ENCODE measurements at places on chromosomes 7 and 10.

- no peak for DNase-seq
These were observed 9.7 kb upstream of the ZNF273 start for GRCh38 chr7:64893401-64893800.

GRCh38 chr7:116738378-116738777 is 66.4 kb downstream of the MET start:
- no peak for DNase-seq

- peak; percentile 39 for DNase-seq
These were observed 254.8 kb downstream of the PHF14 start for GRCh38 chr7:11228515-11228914.

DNA sequence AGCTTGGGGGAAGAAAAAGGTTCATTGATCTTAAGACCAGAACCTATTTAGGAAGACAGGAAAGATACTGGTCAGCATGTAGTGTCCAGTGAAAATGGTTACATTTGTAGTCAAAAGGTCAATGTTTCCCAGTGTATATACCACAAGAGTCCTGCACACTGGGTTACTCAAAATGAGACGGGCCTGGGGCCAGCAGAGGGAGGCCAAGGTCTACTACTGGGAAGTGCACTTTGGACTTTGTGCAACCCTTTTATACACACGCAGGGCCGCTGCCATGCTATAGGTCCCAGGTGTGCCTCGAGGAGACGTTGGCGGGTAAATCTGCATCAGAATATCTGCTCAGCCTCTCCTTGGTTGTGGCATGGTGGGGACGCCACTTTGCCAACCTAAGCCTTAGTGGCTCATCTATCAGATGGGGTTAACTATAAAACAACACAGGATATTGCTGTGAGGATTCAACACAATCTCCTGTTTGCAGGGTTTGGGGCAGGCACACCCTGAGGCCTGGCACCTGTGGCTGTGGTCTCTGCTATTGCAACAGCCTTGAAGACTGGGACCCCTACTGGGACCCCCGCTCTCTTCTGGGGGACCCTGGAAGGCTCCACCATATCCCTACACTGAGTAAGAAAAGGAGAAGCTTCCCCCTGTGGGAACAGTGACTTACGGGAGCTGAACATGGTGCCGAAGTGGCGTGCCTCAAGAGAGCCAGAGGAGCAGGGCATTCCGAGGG is 19.7 kb downstream of the CLRN3 start:
- no peak for DNase-seq

- DNase-seq: no peak
These were observed 23.1 kb downstream of the MDFIC start for GRCh38 chr7:114944745-114945625.

DNA sequence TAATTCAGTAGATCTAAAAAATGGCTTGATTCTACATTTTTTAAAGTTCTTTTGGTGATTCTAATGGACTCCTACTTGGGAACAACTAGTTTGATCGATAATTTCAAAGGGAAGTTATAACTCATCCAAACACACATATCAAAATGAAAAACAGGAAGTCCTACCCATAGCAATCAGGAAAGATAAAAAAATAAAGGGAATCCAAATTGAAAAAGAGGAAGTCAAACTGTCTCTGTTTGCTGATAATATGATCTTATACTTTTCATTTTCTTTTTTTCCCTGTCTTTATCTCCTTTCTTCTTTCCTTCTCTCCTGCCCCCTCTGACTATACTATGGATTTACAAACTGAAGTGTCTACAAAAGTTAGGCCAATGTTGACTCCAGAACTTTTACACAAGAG is 118.8 kb downstream of the IQUB start:
- DNase-seq: no peak

- DNase-seq: no peak
These were observed 46.9 kb downstream of the CUZD1 start for GRCh38 chr10:122798704-122799231.

GRCh38 chr7:134193240-134193639 is 66.1 kb downstream of the LRGUK start:
- DNase-seq: no peak

- DNase-seq: no peak
These were observed 16.0 kb downstream of the BMPER start for GRCh38 chr7:33921216-33921938.

- DNase-seq: no peak
These were observed 3.0 kb downstream of the BUB3 start for GRCh38 chr10:123157210-123157609.

GRCh38 chr10:102508506-102508905 is 4.7 kb downstream of the SUFU start:
- DNase-seq: no peak

GRCh38 chr10:15189133-15189885 is 20.8 kb upstream of the NMT2 start:
- no peak for DNase-seq

DNA sequence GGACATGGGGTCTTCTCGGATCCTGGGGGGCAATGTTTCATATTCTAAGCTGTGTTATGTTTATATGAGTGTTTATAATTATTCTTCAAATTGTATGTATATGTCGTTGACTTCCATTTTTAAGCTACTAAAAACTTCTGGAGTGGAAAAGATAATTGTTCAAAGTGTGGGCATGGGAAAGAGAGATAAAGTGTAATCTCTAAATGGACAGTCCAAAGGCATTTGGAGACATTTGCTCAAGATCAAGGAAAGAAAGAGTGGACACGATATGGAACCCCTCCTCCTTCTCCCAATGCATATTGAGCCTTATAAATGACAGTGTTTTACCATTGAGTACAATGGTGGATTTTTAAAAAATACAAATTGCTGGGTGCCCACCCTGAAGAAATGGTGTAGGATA is 81.1 kb downstream of the SDHAF3 start:
- no peak for DNase-seq

DNA sequence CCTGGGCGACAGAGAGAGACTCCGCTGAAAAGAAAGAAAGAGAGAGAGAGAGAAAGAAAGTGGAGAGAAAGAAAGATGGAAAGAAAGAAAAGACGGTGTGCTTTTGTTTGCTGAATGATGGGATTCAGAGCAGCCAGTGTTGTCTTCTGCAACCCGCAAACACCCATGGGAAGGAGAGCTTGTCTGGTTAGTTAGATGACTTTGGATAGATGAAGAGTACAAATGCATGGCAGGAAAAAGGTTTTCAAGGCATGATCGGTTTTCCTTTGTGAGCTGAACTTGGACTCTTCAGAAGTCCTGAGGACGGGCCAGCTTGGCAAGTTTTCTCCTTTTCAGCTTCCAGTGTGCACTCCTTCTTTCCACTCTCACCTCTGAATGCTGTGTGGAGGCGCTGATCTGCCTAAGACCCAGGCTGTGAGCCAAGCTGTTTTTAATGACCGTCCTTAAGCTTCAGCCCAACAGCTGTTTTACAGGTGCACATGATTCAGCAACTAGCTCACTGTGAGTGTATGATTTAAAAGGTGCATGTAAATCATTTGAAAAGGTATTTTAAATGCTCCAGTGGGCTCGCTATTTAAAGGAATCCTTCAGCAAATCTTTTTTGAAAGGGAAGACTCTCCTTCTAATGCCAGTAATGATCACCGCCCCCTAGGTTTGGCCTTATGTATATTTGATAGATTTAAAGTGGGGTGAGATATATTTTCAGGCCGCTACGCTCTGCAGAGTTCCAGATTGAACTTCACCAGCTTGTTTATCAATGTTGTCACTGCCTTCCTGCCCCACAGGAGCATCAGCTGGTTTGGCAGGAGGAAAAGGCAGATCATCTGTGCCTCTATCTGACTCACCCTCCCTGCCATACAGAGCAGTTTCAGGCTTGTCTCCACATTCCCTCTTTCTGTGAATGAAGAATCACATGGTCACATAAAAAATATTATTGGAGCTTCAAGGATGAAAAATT is 115.0 kb downstream of the PLXDC2 start:
- peak; percentile 25 for DNase-seq

DNA sequence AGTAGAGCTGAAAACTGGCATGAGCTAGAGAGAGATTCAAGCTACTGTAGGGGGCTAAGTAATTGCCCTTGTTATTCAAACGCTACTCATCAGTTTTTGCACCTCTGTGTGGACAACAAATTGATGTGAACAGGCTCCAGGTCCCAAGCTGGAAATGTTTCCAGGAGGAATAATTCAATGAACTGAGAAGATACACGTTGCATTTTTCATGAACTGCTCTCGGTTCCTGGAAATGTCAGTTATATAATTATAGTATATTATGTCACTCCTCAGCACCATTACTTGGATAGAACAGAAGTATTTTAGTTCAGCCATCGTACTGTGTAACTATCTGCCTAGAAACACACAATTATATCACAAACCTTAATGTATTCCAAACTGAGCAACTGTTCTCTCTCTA is 65.9 kb upstream of the A1CF start:
- no peak for DNase-seq

DNA sequence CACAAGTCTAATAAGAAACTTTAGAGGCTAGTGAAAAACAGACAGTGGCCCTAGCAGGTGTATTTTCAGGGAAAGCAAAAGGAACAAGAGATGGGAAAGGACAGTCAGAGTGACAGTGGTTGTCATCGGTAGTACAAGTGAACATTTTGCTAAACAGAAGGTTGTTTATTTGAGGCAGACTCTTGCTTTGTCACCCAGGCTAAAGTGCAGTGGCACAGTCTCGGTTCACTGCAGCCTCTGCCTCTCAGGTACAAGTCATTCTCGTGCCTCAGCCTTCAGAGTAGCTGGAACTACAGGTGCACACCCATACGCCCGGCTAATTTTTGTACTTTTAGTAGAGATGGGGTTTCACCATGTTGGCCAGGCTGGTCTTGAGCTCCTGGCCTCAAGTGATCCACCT is 195.8 kb downstream of the RELN start:
- DNase-seq: no peak

GRCh38 chr7:34928052-34928451 is 109.2 kb downstream of the DPY19L1 start:
- DNase-seq: no peak

DNA sequence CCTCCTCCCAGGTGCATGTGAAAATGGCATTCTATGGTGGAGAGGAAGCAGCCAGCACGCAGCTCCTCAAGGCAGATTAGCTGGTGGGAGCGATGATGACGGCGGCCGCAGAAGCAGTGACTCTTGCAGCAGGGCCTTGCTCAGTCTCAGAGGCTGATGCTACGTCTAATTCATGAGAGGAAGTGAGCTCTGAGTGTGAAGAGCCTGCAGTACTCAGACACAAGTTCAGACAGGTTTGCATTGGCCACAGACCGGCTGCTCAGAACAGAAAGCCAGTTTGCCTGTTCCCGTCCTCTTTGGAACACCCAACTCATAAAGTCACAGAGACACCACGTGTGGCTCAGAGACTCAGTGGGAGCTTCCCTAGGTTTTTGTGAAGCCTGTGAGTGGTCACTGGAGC is 136.5 kb downstream of the ADARB2 start:
- DNase-seq: no peak

DNA sequence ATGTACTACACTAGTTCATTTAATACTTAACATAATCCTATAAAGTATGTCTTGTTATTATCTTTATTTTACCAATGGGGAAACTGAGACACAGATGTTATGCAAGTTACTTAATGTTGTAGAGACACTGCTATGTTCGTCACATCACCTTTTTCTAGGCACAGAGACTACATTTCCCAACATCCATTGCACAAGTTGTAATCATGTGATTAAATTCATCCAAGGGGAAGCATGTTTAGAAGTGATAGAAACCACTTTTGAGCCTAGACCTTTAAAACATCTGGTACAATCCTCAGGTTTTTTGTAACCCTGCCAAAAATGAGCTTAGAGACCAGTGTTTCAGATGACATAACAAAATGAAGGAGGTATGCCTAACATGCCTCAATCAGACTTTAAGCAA is 386.8 kb upstream of the HPS1 start:
- no peak for DNase-seq

GRCh38 chr7:101681170-101682007 is 52.3 kb upstream of the MYL10 start:
- DNase-seq: no peak

DNA sequence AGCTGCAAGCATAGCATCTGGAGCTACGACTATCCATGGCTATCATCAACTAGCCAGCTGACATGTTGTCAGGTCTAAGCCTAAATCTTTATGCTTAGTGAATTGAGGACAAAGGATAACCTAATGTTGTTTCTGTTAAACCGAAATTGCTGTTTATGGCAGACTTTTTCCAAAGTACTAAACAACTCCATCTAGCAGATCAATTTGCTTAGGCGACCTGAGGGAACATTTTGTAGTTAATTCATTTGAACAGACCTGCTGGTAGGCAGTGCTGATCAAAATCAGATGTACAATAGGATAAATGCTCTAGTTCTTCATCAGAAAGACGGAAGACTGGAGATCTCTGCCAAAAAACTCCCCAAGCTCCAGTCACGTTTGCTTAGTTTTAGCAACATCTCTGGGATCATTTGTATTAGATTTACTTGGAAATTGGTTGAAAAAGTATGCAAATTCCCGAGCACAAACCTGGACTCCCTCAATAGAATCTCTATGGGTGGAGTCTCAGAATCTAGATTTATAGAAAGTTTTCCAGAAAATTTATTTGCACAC is 301.6 kb upstream of the NRP1 start:
- DNase-seq: no peak

GRCh38 chr10:131513445-131513844 is 201.9 kb upstream of the TCERG1L start:
- no peak for DNase-seq

GRCh38 chr10:45180946-45181875 is 134.2 kb downstream of the OR13A1 start:
- no peak for DNase-seq

DNA sequence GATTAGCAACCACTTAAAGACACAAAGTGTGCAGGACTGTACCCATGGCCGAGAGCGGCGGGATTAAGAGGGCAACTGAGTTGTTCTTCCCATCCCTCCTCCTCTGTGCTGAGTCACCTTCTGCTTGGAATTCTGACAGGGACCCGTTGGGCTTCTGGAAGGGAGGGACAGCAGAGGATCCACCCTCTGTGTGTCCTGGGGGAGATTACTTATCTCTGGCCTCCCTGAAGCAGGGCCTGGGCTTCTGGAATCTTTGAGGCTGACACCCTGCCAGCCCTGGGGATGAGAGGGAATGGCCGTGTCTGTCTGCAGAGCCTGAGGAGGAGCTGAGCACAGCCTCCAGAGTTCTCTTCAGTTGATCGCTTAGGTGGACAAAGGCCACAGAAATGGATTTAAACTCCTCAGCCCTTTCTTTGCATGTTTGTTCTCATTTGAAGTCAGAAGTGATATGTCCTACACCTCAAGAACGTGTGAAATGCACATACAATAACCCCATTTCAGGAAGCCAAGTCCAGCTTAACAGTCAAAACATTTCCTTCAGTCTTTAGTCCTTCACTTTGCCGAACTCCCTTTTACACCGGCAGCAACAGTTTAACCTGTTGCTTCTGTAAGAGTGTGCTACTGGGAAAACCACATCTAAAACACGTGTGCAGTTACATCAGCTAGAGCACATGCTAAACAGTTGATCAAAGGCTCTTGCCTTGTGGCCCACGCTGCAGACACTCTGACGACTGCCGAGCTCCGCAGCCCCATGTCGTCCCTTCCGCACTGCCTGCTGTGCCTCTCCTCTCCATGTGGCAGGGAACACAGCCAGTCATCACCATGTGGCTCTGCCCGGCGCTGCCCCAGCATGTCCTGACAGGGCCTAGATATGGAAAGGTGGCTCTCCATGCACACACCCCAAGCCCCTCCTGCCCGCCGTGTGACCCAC is 55.7 kb downstream of the IKZF1 start:
- no peak for DNase-seq

GRCh38 chr10:120402147-120402766 is 54.8 kb upstream of the PLPP4 start:
- no peak for DNase-seq

GRCh38 chr10:21463436-21463835 is 62.0 kb downstream of the SKIDA1 start:
- DNase-seq: no peak

GRCh38 chr10:75049316-75050148 is 61.9 kb upstream of the SAMD8 start:
- DNase-seq: no peak

GRCh38 chr7:32142649-32143048 is 72.4 kb upstream of the PDE1C start:
- no peak for DNase-seq
